Inflammatory macrophage treated with lipopolysaccharide for 4 hours (primary cell): ENCODE measurements at places on chromosomes 5 and 9.

- DNase-seq, result no peak
Measured at GRCh38 chr9:137959641-137960411, 82.2 kb downstream of the CACNA1B start.

DNA sequence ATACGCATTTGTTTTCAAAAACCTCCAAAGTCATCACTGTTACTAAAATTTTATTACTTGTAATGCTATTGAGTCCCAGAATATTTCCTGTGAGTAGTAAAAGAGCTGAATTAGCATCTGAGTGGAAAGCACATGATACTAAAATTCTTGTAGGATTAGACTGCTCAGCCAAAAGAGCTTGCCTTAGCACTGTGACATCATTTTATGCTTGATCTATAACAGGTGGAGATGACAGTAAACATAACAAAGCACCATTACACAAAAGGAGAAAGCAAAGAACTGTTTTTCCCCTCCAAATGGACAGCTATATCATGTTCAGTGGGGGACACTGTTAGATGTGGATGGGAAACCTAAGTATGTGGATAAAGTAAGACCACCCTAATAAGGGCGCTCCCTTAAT, 5.8 kb upstream of the JAK2 start:
- no peak for DNase-seq

DNA sequence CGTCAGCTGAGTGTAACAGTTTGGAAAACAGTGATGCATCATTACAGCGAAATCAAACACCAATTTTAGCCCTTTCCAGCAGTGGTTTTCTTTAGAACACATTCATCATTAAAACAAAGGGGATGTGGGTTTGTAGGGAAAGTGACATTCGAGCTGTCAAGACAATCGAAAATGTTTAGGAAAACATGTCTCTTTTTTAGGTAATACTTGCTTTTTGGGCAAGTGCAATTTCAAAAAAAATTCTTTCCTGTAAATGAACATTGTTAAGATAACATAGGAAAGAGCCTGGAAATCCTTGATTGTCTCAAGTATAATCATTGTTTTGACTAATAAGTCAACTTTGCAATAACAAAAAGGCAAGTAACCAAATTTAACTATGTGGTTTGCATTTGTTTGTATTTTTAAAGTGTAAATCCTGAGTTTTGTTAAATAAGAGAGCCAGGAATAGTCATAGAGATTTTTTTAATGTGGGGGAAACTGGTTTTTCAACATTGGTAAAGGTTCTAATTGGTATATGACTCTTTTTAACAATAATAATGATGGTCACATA, 182.5 kb downstream of the TTLL11 start:
- no peak for DNase-seq

GRCh38 chr9:16364347-16364746, 506.1 kb downstream of the BNC2 start:
- DNase-seq, result no peak

DNA sequence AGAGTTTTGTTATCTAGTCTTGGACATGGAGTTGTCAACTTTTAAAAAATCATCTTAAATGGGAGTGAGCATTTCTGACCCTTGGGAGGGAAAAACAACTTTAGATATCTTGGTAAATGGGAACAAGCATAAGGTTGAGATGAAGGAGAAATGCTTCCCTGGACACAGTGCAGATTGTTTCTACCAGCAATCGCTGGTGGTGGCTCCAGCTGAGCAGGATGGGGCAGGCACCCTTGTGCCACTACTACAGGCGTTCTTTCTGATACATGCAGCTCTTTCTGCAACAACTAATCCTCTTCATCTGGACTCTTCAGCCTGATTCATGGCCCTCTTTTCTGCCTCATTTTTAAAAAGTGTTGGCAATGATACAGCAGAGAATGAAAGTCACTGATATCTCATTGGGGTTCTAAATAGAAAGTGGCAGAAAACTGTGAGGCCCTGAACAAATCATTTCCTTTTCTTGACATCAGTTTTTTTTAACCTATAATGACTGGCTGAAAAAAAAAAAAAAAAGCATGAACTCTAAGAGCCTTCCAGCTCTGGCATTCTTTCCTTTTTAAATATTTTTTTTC, 409.4 kb upstream of the PTGER4 start:
- DNase-seq, result no peak

DNA sequence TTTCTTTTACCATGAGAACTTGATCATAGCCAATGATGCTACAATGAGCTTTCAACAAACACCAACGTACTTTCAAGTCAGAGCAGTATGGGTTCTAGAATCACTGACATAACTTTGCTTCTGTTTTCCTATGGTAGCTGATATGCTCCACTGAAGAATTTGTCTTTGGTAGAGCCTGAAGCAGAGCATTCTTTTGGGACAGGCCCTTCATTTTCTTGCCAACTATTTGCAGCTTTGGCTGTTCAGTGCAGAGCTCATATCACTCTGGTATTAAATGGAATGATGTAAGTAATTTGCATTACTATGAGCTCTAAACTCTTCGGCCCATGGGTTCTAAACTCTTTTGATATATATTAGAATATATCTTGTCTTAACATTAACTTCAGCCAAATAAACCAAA, 51.8 kb upstream of the APC start:
- DNase-seq, result no peak

GRCh38 chr9:131951905-131952304, 127.8 kb downstream of the MED27 start:
- DNase-seq, result no peak

DNA sequence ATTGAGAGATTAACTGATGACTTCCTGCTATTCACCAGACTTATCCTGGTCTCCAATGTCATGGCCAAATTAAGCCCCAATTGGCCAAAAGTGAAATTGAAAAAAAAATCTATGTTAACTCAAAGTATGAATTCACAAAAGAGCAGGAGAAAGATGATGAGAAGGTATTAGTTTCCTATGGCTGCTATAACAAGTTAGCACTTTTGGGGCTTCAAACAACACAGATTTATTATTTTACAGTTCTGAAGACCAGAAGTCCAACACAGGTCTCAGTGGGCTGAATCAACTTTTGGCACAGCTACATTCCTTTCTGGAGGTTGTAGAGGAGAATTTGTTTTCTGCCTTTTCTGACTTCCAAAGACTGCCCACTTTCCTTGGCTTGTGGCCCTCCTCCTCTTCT, 78.6 kb upstream of the TLE1 start:
- no peak for DNase-seq

DNA sequence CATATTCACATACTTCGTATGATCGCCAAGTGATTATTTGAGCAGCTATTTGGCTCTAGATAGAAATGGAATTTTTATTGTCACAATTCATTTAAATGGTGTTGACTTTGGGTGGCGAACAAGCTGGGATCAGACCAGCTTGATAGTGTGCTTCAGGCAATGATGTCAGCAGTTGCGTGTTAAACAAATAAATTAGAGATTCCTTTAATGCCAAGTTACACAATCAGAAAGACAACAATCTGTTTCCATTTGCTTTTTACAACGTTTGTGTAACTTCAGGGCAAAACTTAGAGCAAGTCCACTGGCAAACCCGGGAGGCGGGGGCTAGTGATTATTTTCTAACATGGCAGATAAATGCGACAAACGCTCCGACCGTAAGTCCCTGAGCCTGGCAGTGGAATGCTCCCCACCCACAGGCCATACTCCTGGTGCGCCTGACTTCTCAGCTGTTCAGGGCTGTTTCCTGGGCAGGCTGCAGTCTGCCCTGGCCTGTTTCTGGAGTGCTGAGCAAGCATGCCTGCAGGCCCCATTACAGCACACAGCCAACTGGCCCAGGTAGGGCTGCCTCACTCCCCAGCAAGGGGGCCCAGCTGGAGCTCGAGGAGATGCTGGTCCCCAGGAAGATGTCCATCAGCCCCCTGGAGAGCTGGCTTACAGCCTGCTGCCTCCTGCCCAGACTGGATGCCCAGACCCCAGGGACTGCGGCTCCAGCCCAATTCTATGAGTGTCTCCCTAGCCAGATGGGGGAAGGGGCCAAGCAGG, 88.7 kb downstream of the BASP1 start:
- DNase-seq, result no peak

DNA sequence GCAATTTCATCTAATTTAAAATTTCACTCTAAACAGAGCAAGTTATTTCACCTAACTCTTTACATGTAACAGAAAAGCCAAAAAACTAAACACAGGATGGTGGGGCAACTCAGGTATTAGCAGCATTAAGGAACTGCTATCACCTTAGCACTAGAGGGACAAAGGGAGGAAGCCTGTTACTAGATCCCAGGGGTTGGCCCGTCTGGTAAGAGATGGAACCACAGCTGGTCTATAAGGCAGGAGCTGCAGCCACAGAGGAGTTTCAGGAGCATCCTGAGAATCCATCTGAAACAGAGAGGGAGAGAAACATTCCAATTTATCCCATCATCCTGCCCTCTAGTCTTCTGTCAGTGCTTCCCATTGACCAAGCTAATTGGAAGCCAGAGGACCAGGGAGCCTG, 300.3 kb downstream of the MRPS30 start:
- no peak for DNase-seq

- peak; percentile 67 for DNase-seq
Measured at GRCh38 chr5:83471405-83472212, at the start of gene VCAN. TSS of gene VCAN (plus strand) at chr5:83471744. CDS start at chr5:83483519, 11,775 bp downstream.

DNA sequence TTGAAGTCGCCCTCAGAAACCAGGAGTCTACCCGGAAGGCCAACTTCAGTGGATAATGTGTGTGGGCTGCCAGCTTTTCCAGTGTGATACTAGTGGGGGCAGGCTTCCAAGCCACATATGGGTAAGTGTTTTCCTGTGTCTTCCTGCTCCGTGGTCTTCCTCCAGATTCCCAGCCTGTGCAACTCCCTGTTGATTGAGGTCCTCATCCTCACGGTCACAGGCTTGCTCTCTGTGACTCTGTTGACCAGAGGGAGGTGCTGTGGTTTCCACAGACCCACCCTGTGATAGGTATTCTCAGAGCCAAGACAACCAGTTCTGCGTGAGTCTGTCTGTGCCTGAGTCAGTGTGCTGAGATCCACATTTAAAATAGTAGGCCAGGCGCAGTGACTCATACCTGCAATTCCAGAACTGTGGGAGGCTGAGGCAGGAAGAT, 388.0 kb upstream of the IRX2 start:
- no peak for DNase-seq

DNA sequence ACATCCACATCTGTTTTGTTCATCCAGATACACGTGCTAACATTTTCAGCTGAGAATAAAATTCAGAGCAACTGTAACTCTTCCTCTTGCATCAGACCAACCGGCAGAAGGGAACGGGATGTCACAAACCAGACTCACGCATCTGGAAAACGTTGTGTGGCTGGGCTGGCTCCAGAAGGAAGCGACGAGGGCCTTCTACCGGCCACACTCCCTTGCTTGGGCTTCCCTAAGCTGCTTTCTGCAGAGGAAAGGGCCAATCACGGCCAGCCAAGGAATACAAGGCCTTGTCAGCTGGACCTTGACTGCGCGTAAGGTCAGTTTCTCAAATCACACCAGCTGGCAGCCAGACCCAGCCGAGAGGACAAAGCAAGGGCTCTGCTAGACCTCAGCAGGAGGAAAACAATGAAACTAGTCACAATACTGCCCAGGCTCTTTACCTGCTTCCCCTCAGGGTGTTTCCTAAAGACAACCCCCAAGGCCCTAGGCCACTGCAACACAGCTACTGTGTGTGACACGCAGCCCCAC, 106.1 kb downstream of the THBS4 start:
- DNase-seq, result peak; percentile 73

DNA sequence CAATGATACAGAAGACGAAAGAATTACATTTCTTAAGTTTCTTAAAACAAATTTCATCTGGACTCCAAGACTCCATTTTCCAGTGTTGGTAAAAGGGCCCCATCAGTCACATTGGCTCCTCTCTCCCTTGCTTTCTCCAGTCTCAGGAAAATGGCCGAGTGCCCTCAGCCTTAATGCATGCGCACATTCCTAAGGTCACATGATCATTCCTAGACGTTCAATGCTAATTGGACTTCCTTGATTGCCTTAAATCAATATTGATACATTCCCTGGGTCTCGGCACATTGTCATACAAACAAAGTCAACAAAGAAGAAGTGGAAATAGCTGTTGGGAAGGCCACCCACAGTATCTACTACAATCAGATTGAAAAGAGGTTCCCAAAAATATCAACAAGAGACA, 413.6 kb upstream of the GRAMD2B start:
- DNase-seq, result no peak

- no peak for DNase-seq
Measured at GRCh38 chr5:160197341-160198144, 31.8 kb upstream of the FABP6 start.

DNA sequence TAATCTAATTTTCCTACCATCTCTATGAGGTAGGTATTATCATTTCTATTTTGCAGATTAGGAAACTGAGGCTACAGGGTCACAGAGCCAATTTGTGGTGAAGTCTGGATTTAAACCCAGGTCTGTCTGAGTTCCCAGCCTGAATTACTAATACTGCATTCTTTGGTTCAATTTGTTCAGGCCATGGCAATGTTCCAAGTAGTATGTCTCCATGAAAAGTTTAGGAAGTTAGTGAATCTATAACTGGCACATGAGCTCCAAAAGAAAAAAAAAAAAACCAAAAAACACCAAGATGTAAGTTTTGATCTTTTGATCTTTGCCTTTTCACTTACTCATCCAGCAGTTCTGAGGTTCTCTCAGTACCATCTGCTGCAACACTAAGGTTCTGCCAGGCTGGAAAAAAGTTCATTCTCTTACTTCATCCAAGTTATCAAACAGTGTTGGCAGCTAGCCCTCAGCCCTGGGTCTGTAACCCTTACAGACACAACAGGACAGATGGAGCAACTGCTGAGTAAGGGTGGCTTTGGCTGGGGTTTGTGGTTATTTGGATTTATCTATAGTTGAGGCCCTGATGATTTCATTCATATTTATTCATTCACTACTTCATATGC, 4.4 kb upstream of the TMEM268 start:
- DNase-seq, result peak; percentile 24

DNA sequence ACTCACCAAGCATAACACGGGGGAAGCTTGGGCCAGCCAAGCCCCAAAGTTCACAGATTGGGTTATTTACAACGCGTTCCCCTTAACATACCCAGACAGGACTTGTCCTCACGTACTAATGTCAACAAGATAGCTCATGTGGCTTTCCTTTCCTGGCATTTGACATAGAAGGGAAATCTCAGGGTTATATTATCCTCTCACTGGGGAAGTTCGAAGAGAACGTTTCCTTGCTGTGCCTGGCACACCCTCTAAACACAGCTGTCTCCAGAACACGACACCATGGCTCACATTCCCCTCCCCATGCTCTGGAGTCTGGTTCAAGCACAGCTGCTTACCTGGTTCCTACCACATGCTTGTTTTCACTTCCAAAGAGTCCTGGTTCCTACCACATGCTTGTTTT, 46.8 kb upstream of the OTULINL start:
- DNase-seq, result no peak

GRCh38 chr5:74304536-74304935, 336.0 kb downstream of the ENC1 start:
- no peak for DNase-seq

- DNase-seq, result no peak
Measured at GRCh38 chr5:67195406-67196275, 958 bp downstream of the CD180 start.

DNA sequence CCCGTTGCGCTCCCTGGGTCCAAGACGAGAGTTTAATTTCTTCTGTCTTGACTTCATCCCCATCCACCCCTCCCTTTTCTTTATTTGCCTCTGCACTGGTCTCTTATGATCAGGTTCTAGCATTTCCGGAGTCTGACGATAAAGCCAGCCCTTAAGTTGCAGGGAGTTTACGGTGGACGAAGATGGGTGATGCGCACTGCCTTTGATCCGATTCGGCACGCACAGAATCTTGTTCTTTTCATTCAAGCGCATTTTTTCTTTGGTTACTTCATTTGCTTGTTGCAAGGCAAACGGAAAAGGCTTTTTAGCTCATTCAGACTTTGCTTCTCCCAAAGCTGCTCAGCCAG, 488 bp upstream of the MCTP1 start:
- DNase-seq, result no peak

- DNase-seq, result no peak
Measured at GRCh38 chr9:116927726-116928125, 240.6 kb downstream of the TRIM32 start.

GRCh38 chr9:107881626-107882300, 392.2 kb upstream of the KLF4 start:
- no peak for DNase-seq
